ENCODE measurements at places on chromosomes 2 and 18. TPM values are rescaled to one million over a fixed set of nuclear protein-coding genes. Genes with fewer than 3 reads are reported as not detected.

Gene DAW1
- total RNA-seq = not detected

Gene CD207
- total RNA-seq = not detected

Gene PRKCE
- total RNA-seq = 19.3 TPM

Gene AP1S3
- total RNA-seq = 5.2 TPM

Gene SPRED2
- total RNA-seq = 4.3 TPM

Gene C2orf78
- not detected for total RNA-seq

Gene SCYGR8
- total RNA-seq = not detected
